Left lung (tissue), 14 donors: ENCODE measurements at places on chromosomes 5 and 9. TPM values are rescaled to one million over a fixed set of nuclear protein-coding genes. Genes with fewer than 3 reads are reported as not detected.

Gene IL7R
- total RNA-seq = 144 TPM

Gene FBP1
- total RNA-seq = 210 TPM

Gene TEX48
- not detected for total RNA-seq

Gene SPINK4
- total RNA-seq = not detected

Gene DMRT3
- not detected for total RNA-seq

Gene CACFD1
- 48.4 TPM for total RNA-seq

- H3K4me3 ChIP-seq = peak overlapping the region; percentile 91
- no peaks in the 10 kb centered on the region for H3K36me3 ChIP-seq
- DNase-seq = peak; percentile 53
- H3K4me1 ChIP-seq = peaks cover 70% of the 10 kb centered on the region
These were observed 1.6 kb downstream of the GRK6 start for GRCh38 chr5:177427919-177428573.

- no peak overlapping the region for H3K27ac ChIP-seq
- no peaks in the 10 kb centered on the region for H3K27me3 ChIP-seq
- H3K4me1 ChIP-seq = peaks cover 5% of the 10 kb centered on the region
- H3K36me3 ChIP-seq = no peaks in the 10 kb centered on the region
These were observed 199.1 kb upstream of the ZNF618 start for GRCh38 chr9:113677057-113677456.

DNA sequence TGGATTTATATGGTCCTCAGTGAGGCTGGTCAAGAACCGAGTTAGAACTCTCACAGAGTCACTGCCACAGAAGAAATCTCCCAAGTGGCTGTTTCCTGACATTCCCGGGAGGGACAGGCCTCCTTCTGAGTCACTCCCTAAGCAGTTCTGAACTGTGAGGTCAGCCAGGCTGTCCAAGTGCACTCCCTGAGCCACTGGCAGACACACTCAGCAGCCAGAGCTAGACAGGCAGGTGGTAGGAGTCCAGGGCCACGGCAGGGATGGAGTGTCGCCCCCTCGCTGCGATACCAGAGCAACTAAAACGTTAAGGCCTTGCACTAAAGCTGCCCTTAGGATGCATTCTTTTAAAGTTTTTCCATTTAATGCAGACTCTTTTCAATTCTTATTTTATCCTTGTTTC is 3.4 kb downstream of the IL4 start:
- peak; percentile 83 for DNase-seq
- H3K27ac ChIP-seq = peak overlapping the region; percentile 40
- no peak overlapping the region for H3K4me3 ChIP-seq
- H3K4me1 ChIP-seq = peaks cover 8% of the 10 kb centered on the region
- H3K27me3 ChIP-seq = no peaks in the 10 kb centered on the region

DNA sequence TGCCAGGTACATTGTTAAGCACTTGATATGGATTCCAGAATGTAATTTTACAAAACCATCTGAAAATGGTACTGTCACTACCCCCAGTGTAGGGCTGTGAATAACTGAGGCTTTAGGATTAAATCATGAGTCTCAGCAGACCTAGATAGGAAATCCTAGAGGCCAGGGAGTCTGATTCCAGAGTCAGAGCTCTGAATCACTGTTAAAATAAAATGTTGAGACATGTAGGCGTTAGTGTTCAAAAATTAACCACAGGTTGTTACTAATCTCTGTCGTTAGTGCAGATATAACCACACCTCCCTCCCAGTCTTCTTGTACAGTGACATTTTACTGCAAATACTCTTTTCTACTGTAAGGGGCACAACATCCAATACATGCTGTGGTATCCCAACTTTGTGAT is 1828.8 kb downstream of the MAT2B start:
- no peaks in the 10 kb centered on the region for H3K36me3 ChIP-seq
- DNase-seq = no peak
- no peak overlapping the region for H3K27ac ChIP-seq
- H3K4me1 ChIP-seq = no peaks in the 10 kb centered on the region
- no peaks in the 10 kb centered on the region for H3K27me3 ChIP-seq

DNA sequence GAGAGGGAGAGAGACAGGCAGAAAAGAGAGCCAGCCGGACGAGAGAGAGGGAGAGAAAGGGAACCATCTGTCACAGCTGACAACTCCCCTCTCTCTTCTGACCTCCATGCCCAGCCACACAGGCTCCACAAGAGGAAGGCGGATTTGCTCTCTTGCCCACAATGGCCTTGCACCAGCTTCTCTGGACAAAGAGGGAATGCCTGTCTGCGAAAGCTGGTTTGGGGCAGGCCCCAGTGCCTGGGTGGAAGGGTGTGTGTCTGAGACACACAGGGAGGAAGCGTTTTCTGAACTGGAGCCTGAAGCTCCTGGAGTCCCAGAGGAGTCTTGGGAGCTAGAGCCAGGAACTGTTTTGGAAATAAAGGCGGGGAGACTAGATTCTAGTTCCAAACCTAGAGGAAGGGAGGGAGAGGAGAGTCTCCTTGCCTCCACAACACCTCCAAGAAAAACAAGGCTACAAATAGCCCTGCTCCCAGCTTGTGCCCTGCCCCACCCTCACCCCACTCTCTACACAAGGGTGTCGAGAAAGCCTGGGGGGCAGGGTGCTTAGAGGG is 12.5 kb downstream of the C1QTNF2 start:
- H3K4me1 ChIP-seq = peaks cover 12% of the 10 kb centered on the region
- no peaks in the 10 kb centered on the region for H3K36me3 ChIP-seq
- no peak overlapping the region for H3K4me3 ChIP-seq
- no peaks in the 10 kb centered on the region for H3K27me3 ChIP-seq
- H3K27ac ChIP-seq = peak overlapping the region; percentile 59

DNA sequence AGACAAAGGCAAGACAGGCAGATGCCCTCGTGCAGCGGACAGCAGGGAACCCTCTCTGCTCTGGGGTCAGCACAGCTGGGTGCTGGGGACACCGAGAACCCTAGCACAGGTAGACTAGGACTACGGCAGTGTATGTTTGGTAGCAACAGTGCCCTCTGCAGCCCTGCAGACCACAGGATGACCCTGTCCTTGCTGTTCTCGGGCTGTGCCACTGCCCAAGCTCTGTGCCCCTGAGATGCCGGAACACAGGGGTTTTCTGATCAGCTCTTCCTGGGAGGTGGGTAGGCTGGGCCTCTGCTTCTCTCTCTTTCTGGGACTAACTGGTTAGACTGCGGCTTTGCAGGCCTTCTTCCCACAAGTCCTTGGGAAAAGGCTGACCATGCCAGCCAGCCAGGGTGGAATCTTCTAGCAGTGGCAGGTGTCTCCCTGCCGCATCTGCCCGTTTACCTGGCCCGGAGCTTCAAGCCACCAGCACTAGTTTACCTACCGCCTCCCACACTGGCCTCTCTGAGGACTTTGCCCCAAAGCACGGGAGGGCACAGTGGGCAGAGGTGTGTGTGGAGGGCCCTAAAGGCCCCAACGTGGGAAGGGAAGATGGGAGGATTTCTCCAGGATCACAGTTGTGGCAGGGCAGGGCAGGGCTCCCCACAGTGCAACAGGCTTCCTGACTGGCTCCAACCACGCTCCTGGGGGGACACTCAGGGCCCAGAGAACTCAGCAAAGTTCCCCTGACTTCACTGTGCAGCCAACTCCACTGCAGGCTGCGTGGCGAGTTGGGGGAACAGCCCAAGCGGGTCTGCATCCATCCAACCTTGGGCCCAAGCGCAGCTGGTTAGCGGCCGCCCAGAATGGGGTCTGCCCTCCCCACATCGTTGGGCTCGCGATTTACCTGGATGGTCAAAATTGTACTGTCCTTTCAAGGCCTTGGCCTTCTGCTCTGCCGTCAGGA is 1.2 kb downstream of the UCK1 start:
- H3K36me3 ChIP-seq = no peaks in the 10 kb centered on the region
- peak overlapping the region; percentile 94 for H3K4me3 ChIP-seq
- H3K27me3 ChIP-seq = no peaks in the 10 kb centered on the region
- H3K27ac ChIP-seq = no peak overlapping the region

GRCh38 chr9:136345281-136346156 is 18.0 kb downstream of the DNLZ start:
- peak overlapping the region; percentile 29 for H3K27ac ChIP-seq
- peak; percentile 71 for DNase-seq
- H3K4me3 ChIP-seq = no peak overlapping the region
- H3K27me3 ChIP-seq = no peaks in the 10 kb centered on the region
- peaks cover 4% of the 10 kb centered on the region for H3K36me3 ChIP-seq

DNA sequence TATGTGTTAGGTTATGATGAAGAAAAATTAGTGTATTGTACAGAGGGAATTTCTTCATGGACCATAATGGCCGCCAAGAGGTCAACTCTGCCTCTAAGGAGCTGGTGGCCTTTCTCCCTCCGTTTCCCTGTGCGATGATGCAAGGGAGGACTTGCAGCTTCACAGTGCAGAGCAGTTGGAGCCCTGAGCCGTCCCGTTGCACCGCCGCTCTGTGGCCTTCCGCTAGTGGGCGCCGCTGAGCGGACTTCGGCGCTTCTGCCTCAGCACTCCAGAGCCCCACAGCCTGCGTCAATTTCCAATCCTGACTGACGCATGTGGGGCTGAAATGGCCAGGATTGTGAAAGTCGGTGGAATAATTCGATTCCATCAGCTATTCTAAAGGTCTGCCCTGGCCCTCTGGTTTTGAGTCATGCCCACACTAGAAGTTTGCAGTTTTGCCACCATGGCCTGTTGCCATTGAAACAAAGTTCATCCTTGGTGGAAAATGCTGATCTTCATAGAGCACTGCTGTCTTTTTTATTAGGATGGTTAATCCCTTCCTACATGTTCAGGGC is 22.7 kb upstream of the LECT2 start:
- no peak overlapping the region for H3K27ac ChIP-seq
- DNase-seq = no peak
- H3K4me1 ChIP-seq = peaks cover 10% of the 10 kb centered on the region
- no peak overlapping the region for H3K4me3 ChIP-seq
- H3K27me3 ChIP-seq = no peaks in the 10 kb centered on the region

GRCh38 chr9:21141427-21141882 is at the start of gene IFNW1:
Gene IFNW1 (minus strand): TSS chr9:21141832. CDS start chr9:21141570, 262 bp downstream.
- no peaks in the 10 kb centered on the region for H3K27me3 ChIP-seq
- no peak within 1 kb of the TSS for H3K27ac ChIP-seq
- H3K4me1 ChIP-seq = no peaks in the 10 kb centered on the region
- H3K36me3 ChIP-seq = no peaks in the 10 kb centered on the region

DNA sequence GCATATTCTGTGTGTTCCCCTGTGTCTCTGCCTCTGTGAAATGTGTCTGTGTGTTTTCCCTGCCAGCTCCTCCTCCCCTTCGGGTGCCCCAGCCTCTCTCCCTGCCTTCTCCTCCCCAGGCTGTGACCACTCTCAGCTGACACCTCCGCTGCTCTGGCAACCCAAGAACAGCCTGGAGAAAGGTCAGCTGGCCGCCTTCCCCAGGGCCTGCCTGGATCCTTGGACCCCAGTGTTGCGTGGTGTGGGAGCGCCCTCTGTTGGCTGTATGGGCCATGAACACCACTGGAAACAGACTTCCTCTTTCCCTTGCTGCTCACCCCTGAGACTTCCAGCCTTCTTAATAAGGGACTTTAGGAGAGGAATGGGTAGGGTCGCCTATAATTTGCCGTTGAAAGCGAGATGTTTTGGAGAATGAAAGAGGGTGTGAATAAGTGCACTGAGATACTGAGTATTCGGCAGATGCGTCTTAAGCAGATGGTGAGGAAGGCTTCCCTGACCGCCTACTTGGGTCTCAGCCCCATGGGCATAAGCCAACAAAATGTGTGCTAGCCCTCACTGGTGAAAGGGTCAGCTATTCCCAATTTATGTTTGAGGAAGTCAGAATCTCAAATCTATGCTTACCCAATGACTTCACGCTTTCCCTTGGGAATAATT is 114.9 kb upstream of the TRIM32 start:
- H3K4me3 ChIP-seq = no peak overlapping the region
- H3K36me3 ChIP-seq = no peaks in the 10 kb centered on the region
- H3K4me1 ChIP-seq = peaks cover 6% of the 10 kb centered on the region
- peak; percentile 94 for DNase-seq
- no peak overlapping the region for H3K27ac ChIP-seq

DNA sequence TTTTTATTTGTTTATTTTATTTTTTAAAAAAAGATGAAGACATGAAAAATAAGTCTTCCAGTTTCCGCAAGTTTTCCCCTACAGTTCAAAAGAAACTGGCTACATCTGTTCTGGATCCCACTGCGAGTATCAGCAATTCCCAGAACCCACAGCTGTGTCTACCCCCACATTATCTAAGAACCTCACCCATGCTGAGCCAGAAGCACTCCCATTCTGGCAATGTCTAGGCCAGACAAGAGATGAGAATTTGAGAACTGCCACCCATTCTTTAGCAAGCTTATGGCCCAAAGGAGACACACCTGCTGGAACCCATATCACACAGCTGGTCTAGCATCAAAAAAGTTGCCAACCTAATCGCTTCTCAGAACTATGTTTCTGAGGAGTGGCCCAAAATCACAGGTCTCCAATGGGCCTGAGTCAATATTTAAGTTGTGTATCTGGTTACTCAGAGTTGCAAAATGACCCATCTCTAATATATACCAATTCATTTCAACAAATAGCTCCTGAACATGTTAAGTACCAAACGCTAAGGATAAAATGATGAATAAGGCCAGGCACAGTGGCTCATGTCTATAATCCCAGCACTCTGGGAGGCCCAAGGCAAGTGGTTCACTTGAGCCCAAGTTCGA is 27.1 kb downstream of the MTMR12 start:
- H3K27ac ChIP-seq = no peak overlapping the region
- H3K27me3 ChIP-seq = no peaks in the 10 kb centered on the region
- H3K4me1 ChIP-seq = no peaks in the 10 kb centered on the region
- DNase-seq = no peak
- no peaks in the 10 kb centered on the region for H3K36me3 ChIP-seq

DNA sequence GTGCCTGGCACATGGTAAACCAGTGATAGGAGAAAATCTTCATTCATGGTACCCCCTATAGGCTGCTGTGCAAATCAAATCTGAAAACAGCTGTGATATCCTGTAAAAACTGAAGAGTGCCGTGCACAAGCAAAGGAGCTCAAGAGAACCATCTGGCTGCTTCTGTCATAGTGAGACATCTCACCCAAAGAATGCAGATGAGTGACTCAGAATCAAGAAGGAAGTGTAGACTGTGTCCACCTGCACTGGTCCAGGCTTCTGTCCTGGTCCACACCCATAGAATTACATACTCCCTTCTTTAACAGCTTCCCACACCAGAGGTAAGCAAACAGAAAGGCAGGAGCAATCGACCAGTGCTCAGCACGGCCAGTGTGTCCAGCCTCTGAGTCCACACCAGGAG is 195.9 kb downstream of the ASTN2 start:
- H3K4me1 ChIP-seq = no peaks in the 10 kb centered on the region
- no peak for DNase-seq
- no peaks in the 10 kb centered on the region for H3K27me3 ChIP-seq

- no peaks in the 10 kb centered on the region for H3K27me3 ChIP-seq
- H3K4me1 ChIP-seq = no peaks in the 10 kb centered on the region
- no peak overlapping the region for H3K4me3 ChIP-seq
- no peaks in the 10 kb centered on the region for H3K36me3 ChIP-seq
These were observed 21.5 kb downstream of the GFRA3 start for GRCh38 chr5:138252944-138253343.
